ENCODE measurements at places on chromosomes 1 and 21. TPM values are rescaled to one million over a fixed set of nuclear protein-coding genes. Genes with fewer than 3 reads are reported as not detected.

FCRLA gene
- total RNA-seq: 0.12 TPM

B3GALT5 gene
- total RNA-seq: 0.06 TPM

DNA sequence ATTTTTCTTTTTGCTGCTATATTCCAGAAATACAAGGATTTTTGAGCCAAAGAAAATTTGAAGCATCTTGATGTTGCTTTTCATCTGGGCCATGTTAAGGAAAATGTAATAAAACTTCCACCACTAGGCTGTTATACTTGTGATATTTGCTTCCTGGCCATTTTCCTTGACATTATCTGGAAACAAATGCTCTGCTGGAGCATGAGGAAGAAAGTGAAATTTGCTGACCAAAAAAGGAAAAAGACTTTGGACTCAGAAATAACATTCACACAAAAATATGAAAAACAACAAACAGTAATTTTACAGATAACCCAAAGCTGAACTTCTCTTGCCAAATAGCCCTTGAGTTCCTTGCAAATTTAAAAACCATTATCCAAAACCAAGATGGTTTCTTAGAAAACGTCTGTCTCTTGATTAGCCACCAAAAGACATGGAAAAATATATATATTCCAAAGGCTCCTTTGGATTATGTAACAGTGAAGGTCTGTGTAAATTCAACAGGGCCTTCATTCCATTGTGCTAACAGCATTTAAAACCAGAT lies 344.5 kb downstream of the LMX1A start:
- no peak for DNase-seq

- no peak for DNase-seq
Measured at GRCh38 chr1:172359491-172359999, 60.9 kb upstream of the C1orf105 start.

DNA sequence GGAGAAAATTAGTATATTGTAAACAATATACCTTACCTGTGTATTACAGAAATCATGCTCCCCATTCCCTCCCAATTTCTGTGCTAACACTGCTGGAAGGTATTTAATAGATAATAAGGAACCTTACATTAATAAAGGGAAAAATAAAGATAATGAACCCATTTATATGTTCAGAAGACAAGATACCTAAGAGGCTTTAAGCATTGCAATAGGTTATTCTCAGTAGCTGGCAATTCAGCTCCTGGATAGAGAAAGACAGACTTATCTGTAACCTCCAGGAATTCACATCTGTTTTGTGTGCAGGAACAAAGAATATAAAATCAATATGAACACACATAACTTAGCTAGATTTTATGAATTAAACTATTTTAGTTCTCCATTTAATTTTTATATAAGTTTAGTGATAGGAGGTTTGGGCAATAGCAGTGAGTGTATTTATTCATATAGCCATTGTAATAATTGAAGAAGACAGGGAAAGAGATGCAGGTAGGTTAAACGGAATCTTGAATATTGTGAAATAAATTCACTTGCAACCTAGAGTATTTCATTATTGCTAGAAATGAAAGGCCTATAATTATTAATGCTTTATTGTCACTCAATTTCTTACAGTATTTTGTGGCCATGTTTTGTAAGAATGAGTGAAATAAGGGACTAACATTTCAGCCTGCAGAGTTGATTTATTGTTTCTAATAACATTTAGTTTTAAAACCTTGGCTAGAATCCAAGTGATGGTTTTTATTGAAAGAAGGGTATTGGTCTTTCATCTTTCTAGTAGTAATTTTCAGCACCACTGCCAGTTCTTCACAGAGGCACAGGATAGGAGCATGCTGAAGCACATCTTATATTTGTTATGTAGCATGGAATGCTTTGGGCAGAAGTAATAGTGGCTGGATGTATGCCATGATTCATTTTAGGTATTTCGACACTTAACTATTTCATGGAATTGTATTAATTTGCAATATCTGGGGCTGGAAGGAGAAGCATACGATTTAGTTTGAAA lies 1.5 kb downstream of the XPR1 start:
- DNase-seq: no peak

All from left cardiac atrium (tissue), 4 donors.